Activated CD4-positive, alpha-beta T cell treated with anti-CD3 and anti-CD28 coated beads for 4 hours (primary cell): ENCODE measurements at places on chromosomes 5 and 9.

DNA sequence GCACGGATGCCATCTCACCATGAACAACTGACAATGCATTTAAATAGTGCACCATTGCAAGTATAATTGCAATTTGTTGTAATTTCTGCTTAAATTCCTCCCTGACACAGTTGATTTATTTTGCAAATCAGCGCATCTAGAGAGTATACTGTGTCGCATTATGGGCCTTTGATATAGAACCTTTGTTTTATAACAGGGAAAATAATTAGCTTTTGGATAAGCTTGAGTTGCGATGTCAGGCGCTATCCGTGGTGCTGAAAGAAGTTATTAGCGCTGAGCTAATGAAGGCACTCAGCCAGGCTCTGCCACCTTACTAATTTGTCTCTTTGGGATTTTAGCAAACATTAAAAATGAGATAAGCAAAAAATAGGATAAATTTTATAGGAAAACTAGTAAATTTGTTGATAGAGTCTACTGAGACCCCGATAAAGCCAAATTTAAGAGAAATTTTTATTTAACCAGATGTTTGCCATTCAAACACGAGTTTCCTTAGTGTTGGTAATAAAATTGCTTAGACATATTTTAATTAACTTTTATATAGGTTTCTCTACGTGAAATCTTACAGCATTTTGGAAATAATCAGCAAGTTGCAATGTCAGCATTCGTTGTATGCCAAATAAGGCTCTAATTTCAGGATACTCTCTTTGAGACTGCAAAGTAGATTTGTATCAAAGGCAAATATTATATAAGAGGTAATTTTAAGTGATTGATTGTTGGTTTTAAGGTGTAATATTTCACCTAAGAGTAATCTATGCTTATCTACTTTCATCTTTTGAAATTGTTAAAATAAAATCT is 355.5 kb downstream of the TLR4 start:
- no peak for DNase-seq

DNA sequence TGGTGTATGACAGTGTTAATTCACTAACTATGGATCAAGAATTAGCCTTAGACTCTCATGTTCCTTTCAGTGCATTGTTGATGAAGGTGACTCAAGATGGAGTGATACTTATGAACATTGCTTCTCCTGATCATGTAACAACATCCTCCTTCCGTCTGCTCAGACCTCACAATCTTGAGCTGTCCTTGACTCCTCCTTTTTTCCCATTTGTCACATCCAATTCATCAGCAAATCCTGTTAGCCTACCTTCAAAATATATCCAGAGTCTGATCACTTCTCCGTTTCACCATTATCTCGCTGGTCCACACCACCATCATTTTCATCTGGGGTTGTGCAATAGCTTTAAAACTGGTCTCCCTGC is 9.2 kb upstream of the SEMA6A start:
- no peak for DNase-seq

- no peak for DNase-seq
Observed at GRCh38 chr5:71596169-71596568, 9.0 kb downstream of the MCCC2 start.

DNA sequence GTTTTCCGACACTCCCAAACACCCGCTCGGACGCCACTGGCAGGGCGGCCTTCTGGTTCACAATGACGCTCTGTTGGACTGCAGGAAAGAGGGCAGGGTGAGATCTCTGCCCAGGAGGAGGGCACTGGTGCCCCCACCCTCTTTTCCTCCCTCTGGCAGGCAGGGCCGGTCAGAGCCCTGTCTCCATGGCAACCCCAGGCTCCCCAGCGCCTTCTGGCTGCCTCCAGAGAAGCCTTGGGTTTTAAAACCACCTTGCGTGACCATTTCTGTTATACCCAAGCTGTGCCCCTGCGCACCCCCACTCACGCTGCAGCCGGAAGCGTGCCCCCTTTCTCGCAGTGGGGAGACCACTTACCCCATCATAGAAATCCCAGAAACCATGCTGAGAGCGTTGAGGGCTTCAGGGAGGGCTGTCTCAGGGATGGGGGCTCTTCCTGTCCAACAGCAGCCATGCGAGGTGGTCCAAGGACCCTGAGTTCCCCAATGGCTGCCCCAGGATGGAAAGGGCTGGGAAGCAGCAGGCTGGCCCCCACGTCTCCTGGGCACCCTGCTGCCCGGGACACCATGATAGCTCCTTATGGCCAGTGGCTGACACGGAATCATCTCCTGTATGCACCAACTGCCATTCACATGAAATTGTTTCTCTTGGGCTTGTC is 7.3 kb downstream of the C9orf50 start:
- DNase-seq, result no peak

DNA sequence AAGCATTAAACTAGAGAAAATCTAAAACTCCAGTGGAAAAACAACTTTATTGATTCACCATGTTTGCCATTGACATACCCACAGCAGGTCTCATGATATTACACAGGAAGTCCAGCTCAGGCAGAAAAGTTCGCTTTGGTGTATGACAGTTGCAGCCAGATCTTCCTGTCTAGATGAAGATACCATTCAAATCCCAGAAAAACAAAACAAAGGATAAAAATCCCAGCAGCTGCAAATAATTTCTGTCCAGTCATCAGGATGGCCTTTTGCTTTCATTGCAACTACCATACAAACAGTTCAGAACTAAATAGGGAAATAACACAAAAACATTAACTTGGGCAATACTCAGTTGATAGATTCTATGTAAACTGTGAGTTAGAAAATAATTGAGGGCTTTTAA is 136.0 kb upstream of the NREP start:
- no peak for DNase-seq

GRCh38 chr9:7223981-7224380 is 466.2 kb downstream of the KDM4C start:
- DNase-seq, result no peak

DNA sequence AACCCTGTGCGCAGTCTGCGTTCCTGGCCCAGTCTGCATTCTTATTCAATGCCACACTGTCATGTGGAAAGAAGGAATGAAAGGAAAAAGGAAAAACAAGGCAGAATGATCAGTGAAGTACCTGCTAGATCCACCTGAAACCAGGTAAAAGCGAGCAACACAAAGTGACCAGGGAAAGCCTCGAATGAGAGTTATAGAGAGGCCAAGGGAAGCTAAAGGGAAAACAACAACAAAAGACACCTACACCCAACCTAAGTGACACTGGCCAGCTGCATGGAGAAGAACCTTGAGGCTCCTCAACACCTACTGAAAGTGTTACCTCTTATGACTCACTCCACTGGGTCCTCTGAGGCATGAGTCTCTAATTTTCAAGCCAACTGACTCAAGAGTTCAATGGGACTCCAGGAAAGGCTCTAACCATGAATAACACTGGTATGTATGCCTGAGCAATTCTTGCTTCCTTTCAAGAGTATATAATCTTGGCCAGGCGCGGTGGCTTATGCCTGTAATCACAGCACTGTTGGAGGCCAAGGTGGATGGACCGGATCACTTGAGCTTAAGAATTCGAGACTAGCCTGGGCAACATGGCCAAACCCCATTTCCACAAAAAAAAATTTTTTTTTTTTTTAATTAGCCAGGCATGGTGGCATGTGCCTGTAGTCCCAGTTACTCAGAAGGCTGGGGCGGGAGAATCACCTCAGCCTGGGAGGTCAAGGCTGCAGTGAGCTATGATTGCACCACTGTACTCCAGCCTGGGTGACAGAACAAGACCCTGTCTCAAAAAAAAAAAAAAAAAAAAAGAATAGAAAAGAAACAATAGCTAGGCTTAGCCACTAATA is 29.0 kb downstream of the MTMR12 start:
- no peak for DNase-seq

GRCh38 chr5:14727928-14728458 is 63.5 kb downstream of the OTULIN start:
- DNase-seq, result no peak

GRCh38 chr9:128902351-128903078 is 18.3 kb upstream of the PHYHD1 start:
- DNase-seq, result peak; percentile 86

GRCh38 chr5:17221843-17222636 is 4.6 kb downstream of the BASP1 start:
- DNase-seq, result no peak

GRCh38 chr5:109826-110225 is 17.9 kb downstream of the PLEKHG4B start:
- DNase-seq, result no peak

GRCh38 chr9:74281674-74282073 is 215.5 kb upstream of the RORB start:
- DNase-seq, result no peak

DNA sequence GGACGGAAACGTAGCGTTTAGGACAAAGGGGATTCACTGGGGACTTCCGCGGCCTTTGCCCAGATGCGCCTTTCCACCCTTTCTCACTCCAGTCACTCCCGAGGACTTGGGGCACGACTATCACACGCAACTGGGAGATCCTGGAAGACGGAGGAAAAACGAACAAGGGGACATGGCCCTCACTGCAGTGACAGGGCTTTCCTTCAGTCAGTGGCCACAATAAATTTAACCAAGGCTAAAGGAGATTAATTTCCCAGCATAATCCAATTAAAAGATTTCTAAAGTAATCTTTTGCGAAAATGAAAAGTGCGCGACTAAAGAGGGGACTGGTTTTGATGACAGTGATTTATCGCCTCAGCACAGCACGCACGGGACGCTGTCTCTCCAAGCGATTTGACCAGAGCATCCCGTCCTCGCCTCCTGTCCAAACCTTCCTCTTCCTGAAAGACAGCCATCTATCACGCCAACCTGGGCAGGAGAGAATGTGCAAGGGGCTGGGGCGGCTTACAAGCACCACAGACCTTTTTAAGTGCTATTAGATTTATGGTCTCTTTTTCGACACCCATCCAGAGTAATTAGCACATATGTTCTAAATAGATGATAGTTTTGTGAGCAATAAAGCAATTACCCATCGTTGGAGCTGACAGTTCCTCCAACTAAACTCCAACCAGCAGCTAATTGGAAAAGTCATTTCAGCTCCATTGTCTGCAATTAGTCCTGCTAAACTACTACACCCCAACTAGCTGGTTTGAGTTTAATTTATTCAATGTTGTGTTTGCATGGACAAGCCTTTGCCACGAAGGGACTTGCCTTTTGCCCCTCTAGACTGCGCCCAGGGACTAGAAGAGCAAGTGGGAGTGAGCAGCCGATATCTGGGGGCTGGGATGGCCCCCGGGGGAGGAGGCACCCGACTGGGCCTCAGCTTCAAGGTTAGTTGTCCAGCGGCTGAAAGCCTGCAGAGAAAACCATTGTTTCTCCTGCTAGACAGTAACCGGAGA is 7.4 kb downstream of the NR2F1-AS1 start:
- no peak for DNase-seq

DNA sequence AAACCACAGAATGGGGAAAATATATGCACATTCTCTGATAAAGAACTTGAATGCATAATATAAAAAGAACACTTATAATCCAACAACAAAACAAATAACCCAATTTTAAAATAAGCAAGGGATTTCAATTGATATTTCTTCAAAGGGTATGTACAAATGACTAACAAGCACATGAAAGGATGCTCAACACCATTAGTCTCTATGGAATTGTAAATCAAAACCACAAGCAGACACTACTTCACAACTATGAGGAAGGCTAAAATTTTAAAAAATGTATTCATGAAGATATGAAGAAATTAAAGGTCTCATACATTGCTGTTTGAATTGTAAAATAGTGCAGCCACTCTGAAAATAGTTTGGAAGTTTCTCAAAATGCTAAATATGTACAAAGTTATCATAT is 78.9 kb upstream of the GAS1 start:
- DNase-seq, result no peak

DNA sequence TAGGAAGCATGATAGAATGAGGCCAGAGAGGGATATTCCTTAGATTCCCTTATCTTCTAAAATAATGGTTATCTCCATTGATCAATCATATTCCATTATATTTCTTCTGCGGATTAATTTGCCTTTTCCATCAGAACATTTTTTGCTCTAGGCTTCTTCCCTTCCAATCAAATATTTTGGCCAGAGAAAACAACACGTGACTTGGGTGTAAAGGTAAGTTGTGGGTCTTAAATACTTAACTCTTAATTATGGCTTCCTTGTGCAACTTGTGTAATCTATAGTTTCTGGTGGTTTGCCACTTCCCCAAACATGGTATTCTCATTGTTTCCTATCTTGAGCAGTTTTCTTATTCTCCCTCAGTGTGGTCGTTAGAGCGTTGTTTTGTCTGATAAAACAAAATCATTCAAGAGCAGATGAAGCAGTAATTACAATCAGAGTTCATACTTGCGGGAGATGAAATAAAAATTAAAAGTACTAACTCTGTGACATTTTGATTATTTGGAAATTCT is 889.3 kb downstream of the MAT2B start:
- no peak for DNase-seq

GRCh38 chr5:103394676-103395075 is 136.1 kb downstream of the MACIR start:
- DNase-seq, result no peak

DNA sequence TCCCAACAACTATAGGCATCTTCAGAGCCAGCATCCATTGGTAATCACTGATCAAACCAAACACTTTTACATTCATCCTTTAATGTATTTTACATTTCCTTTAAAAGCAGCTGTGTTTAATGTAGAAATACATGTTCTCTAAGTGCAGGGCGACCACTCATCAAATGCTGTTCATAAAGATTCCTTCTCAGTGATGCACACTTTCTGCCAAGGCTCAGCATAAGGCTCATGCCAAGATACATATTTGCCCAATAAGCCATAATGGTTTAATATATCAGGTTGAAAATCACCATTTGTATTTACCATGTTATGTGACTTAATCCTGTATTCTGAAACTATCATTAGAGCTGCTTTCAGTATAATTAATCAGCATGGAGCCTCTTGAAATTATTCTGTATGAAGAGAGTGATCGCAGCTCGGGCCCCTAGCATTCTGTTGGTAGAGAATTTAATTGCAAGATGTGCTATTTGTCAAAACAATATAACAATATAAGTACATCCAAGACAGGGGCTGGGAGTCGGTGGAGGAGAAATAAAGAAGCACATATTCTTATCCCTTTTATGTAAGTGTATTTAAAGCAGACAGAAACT is 267.5 kb downstream of the EBF1 start:
- no peak for DNase-seq

GRCh38 chr5:152711801-152712388 is 306.8 kb upstream of the NMUR2 start:
- DNase-seq, result no peak

- DNase-seq, result no peak
Observed at GRCh38 chr5:172904643-172905345, 54.4 kb upstream of the RPL26L1 start.

GRCh38 chr5:14779975-14780374 is 91.6 kb downstream of the ANKH start:
- DNase-seq, result no peak

DNA sequence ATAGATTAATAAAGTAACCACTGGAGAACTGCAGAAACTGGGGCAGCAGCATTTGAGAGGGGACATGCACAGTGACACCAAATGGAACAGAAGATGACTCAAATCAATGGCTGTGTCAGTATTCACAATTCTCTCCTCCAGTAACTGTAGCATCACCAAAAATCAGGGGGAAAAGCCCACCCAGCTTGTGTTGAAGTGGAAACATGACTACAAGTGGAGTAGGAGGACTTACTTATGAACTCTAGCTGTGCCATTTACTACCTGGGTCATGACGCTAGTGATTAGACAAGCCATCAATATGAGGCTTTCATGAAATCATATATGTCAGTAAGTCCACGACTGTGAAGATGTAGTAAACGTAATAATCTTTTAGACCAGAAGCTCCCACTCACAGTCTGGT is 199.8 kb upstream of the PTGER4 start:
- DNase-seq, result no peak

GRCh38 chr5:56961746-56962145 is 9.8 kb upstream of the MIER3 start:
- DNase-seq, result no peak

- DNase-seq, result no peak
Observed at GRCh38 chr9:114314256-114314867, 8.5 kb upstream of the ORM1 start.
